CD4-positive, alpha-beta T cell treated with Interleukin-10 for 1 hour (primary cell): ENCODE measurements at places on chromosomes 12 and 14.

DNA sequence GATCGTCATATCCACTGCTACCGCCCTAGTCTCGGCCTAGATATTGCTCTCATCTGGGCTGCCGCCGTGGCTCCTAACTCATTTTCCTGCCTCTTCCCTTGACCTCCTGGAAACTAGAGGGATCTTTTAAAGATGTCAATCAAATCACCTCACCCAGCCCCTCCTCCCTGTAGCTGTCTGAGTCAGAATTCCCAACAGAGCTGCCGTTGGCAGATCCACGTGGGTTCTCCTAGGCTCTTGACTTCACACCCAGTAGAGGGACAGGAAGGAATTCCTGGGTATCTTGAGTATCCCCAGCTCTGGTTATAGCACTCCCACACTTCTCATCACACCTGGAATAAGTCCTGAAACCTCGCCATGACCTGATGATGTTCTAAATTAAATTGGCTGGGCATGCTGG lies 11.9 kb downstream of the TGFB3 start:
- no peak for DNase-seq

GRCh38 chr14:77008541-77008940 lies 20.0 kb downstream of the IRF2BPL start:
- no peak for DNase-seq

DNA sequence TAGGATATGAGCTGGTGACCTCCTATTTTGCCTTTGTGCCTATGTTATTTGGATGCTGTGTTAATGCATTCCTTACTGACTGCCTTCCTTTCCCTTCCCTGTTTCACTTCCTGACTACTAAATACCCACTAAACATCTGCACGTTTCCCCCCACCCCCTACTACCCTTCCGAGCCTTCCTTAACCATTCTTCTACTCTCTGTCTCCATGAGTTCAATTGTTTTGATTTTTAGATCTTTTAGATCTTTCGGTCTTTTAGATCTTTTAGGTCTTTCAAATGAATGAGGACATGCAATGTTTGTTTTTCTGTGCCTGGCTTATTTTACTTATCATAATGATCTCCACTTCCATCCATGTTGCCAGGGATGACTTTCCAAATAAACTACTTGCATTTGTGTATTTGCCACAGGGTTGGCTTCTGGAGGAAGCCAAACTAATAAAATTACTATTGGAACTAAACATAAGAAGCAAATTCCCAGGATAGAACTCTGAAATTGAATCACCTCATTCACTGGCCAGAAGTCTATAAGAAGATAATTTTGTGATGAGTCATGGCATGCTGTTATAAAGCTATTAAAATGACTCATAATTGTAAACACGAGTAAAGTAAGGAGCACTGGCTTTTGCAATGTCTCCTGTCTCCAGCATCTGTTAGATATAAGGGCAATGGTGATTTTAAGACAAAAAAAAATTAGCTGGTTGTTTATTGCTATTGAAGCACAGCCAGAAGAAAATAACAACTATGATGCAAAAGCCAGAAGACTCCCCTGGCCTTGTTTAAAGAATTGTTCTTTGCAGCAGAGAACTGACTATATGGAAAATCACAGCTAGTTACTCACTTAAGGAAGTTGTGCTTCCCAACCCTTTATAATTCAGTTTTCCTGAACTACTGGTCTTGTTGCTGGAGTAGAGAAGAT lies 586.3 kb downstream of the LRFN5 start:
- DNase-seq, result no peak

GRCh38 chr12:13268581-13268980 lies 72.1 kb downstream of the EMP1 start:
- no peak for DNase-seq

DNA sequence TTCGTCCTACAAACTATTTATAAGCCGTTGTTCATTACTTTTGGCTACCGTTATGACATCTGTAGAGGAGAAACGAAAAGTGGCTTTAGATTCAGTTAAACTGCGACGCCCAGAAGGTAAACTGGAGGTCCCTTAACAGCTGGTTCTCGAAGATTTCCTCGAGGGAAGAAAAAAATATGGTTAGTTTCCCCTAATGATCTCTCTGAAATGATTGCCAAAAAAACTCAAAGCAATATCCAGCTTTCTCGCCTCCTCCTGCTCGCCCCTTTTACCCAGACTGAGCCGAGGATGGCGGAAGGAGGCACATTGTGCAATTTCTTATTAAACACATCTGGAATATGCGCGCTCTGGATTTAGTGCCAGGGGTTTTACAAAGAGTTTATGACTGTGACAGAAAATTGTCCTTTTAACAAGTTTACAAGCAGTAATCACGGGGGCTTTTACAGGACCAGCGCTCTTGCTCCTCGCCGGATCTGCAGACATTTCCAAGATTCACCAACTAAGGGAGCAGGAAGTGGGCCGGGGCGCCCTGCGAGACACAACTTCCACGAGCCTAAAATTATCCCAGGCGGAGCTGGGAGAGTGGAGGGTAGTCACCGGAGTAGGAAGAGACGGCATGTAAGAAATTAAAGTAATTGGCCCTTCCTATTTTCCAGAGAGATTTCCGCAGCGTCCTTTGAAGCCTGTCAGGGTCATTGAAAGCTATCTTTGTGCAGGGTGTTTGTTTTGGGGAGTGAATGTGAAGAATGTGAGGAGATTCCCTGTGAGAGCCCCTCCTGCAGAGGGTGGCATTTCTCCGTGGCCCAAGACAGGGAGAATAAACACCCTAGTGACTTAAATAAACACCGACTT lies 5.6 kb downstream of the SIX1 start:
- DNase-seq, result no peak

DNA sequence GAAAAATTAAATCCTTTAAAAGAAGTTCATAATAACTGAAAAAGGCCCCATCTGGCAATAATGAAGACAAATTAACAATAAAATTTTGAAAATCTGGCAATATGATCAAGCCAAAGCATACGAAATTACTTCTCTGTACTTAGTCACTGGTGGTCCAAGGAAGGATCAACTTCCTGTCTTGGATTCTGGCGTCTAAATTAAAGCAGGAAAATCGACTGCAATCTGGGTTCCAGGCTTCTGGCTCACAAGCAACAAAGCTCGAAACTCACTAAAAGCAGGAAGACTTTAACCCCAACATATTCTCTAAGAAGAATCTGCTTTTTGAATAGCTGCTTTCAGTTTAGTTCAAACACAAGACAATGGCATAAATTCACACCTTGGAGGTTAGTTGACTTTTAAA lies 49.7 kb downstream of the LRIG3 start:
- no peak for DNase-seq

DNA sequence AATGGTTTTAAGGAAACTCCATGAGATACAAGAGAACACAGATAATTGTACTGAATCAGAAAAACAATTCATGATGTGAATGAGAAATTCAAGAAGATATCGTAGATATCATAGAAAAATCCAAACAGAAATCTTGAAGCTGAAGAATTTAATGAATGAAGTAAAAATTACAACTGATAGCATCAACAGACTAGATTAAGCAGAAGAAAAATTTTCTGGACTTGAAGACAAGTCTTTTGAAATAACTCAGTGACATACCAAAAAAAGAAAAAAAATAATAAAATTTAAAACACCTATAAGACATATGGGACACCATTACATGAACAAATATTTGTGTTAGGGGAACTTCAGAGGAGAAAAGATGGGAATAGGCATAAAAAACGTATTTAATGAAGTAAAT lies 122.8 kb upstream of the SYT10 start:
- DNase-seq, result no peak

GRCh38 chr14:102590667-102591099 lies 1.8 kb upstream of the RCOR1 start:
- no peak for DNase-seq

GRCh38 chr12:98437806-98438595 lies 77.4 kb upstream of the TMPO start:
- no peak for DNase-seq
